ENCODE measurements at places on chromosomes 11 and 22.

DNA sequence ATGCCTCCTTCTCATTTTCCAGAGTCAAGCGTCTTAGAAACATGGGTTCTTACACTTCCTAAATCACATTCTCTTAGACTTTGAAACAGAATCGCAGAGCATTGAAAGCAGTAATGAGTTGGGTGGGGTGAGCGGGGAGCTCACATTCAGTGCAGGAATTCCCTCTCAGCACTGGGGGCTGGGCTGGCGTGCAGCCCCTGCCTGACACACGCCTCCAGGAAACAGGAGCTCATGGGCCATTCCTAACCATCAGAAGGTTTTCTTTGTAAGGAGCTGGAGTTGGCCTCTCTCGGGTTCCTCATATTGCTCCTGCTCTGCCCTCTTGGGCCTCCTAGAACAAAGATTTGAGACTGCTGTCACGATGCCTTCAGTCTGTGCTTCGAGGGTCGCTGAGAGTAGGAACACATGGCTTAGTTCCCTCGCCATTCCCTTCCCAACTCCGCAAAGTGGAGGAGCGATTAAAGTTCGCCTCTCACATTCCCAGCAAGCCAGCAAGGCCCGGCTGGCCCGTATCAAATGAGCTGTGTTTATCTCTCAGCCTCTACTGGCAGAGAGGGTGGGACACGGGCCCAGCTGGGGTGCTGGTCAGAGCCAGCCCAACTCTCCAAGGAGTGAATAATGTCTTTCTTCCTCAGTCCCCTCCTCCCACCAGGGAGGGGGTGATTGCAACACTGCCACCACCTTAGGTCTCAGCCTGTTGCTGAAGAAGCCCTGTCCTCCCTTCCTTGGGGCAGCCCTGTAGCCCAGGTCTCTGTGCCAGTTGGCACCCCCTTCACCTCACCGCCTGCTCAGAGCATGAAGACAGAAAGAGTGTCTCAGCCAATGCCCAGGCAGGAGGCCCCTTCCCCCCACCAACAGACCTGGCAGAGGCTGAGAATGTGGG, 10.4 kb downstream of the CHRDL2 start:
- DNase-seq: no peak

DNA sequence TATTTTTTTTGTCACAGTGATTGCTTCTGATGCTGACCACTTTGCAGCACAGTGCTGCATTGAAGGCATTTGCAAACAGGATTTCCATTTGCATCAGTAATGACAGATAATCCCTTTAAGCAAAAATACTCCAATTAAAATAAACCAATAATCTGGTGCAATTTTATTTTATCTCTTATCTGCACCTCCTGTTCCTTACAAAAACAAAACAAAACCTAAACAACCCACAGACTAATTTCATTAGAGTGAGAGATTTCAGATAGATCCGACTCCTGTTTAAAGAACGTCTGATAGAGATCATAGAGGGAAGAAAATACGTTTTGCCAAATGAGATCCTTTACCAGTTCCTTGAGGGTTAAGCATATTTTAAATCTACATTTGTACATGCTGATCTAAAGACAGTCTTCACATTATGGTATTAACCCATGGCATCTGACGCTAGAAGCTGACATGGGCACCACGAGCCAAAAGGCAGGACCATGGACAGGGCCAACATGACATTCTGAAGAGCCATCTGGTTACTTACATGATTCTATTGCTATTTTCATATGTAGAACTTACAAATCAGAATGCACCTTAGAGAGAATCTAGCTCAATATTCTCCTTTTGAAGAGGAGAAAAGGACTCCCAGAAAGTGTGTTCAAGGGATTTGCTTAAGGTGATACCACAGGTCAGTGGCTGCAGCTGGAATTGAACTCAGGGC, 286.2 kb upstream of the NARS2 start:
- DNase-seq: no peak

DNA sequence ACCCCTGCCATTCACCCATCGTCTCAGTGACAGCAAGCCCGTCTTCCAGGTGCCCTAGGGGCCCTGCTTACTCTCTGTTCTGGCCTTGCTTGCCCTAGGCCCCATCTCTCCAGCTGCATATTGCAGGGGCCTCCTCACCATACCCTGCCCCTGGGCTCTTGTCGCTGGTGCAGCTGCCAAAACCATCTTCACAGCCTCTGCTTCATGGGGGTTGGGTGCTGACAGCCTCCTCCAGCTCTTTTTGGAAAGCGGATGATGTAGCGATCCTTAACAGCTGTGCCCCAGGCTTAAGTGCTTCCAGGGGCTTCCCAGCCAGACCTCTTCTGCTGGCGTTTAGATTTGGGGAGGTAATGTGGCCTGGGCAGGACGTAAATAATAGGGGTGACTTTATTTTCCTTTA, 61.2 kb upstream of the SUSD2 start:
- no peak for DNase-seq

GRCh38 chr11:11871991-11872401, 30.2 kb downstream of the USP47 start:
- DNase-seq: no peak

- DNase-seq: no peak
Observed at GRCh38 chr11:77203901-77204753, 76.1 kb downstream of the MYO7A start.

GRCh38 chr11:130001461-130002351, 929 bp downstream of the PRDM10 start:
- no peak for DNase-seq

GRCh38 chr22:17570851-17571631, 7.7 kb downstream of the SLC25A18 start:
- no peak for DNase-seq

GRCh38 chr11:19315511-19315910, 74.8 kb upstream of the E2F8 start:
- no peak for DNase-seq

- DNase-seq: no peak
Observed at GRCh38 chr22:35697142-35697541, 20.5 kb upstream of the APOL5 start.

GRCh38 chr11:16086229-16086819, 270.0 kb downstream of the SOX6 start:
- DNase-seq: no peak

DNA sequence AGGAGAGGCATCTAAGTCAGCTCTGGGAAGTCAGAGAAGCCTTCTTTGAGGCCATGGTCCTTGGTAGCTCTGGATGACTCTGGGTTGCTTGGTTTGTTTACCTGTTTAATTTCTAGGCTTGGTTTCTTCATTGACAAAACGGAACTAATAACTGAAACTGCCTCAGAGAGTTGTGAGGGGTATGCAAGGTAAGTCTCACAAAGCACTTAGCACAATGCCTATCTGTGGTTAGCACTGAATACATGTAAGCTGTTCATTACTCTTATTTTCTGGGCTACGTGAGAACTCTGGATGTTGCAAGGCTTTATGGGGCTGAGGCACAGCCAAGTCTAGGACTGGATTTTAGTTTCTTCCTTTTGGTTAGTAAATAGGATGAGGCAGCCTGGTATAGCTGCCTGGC, 225.8 kb upstream of the NCAM1 start:
- DNase-seq: no peak

- no peak for DNase-seq
Observed at GRCh38 chr22:17874231-17874905, 100.1 kb upstream of the BID start.

DNA sequence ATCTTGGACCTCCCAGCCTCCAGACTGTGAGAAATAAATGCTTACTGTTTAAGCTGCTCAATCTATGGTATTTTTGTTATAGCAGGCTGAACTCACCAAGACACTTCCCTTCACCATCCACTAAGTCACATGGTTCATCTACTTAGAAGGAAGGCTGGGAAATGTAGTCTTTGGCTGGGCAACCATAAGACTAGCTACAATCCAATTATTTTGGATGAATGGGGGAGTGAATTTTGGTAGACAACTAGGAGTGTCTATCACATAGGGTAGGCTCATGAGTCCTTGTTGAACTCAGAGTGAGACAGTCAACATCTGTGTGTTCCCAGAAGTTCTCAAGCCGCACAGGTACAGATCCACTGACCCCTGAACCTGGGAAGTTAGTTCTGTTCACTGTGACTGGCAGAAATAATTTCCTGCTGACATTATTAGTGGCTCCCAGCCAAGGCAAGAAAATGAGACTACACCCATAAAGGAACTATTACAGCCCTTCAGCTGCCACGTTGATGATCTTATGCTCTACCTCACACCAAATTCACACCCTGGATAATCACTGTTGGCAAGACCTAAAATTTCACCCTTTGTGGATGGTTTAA, 3.1 kb upstream of the SLC35C1 start:
- DNase-seq: no peak

- DNase-seq: no peak
Observed at GRCh38 chr11:45089251-45089650, 57.2 kb upstream of the PRDM11 start.

DNA sequence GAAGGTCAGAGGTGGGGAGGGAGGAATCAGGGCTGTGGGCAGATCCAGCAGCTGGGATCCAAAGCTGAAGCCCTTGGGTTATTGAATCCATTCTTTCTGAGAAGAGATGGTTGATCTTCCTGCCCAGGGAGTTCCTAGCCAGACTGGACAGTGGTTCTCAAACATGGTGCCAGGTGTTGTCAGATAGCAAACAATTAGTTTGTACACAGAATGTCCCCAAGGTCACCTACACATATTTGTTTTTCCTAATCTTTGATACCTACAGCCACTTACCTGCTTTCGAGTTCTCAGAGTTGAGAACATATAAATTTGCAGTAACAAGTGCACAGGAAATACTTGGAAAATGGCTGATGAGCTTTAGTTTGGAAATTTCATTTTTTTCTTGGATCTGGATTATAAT, 54.5 kb downstream of the BMAL1 start:
- no peak for DNase-seq

- no peak for DNase-seq
Observed at GRCh38 chr11:9663699-9664275, at the start of gene SWAP70. SWAP70 (plus strand) TSS chr11:9664077; CDS start chr11:9664180, 103 bp downstream.

- no peak for DNase-seq
Observed at GRCh38 chr11:128803011-128803410, 64.1 kb downstream of the KCNJ1 start.

- no peak for DNase-seq
Observed at GRCh38 chr11:64743591-64744543, at the start of gene RASGRP2. RASGRP2 (minus strand) TSS chr11:64744142; CDS start chr11:64742866, 1,276 bp downstream.

DNA sequence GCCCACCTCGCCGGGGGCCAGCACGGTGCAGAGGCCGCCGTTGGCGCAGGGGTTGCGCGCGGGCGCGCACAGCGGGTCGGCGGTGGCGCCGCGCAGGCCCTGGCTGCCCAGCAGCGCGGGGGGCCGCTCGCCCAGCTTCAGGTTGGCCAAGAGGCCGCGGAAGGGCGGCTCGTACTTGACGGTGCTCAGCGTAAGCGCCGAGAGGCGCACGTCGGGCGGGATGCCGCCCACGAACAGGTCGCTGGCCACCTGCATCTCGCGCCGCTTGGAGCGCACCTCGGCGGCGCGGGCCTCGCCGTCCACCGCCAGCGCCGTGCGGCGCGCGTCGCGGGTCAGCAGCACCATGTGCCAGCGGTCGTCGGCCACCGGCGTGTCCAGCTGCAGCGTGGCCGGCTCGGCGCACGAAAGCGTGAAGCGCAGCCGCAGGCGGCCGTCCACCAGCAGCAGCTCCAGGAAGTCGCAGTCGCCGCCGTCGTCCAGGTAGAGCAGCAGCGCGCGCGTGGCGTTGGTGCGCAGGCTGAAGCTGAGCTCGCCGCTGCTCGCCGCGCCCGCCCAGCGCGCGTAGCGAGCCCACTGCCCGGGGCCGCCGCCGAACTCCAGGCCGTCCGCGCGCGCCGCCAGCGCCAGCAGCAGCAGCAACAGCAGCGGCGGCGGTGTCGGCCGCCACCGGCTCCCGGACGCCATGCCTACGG, 9.8 kb downstream of the NRXN2 start:
- DNase-seq: no peak

- no peak for DNase-seq
Observed at GRCh38 chr22:31639436-31640039, 22.5 kb downstream of the PISD start.

DNA sequence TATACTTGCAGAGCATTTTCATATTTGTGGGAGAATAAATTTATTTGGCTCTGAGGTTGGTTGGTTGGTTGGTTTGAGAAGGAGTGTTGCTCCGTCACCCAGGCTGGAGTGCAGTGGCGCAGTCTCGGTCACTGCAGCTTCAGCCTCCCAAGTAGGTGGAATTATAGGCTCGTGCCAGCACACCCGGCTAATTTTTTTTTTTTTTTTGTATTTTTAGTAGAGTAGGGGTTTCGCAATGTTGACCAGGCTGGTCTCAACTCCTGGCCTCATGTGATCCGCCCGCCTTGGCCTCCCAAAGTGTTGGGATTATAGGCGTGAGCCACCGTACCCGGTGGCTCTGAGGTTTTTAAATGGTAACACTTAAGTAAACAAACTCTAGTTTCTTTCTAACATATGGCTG, 161.1 kb downstream of the TEAD1 start:
- DNase-seq: no peak
